Breast epithelium (tissue), 4 donors: ENCODE measurements at places on chromosomes 3 and 15. TPM values are rescaled to one million over a fixed set of nuclear protein-coding genes. Genes with fewer than 3 reads are reported as not detected.

DNA sequence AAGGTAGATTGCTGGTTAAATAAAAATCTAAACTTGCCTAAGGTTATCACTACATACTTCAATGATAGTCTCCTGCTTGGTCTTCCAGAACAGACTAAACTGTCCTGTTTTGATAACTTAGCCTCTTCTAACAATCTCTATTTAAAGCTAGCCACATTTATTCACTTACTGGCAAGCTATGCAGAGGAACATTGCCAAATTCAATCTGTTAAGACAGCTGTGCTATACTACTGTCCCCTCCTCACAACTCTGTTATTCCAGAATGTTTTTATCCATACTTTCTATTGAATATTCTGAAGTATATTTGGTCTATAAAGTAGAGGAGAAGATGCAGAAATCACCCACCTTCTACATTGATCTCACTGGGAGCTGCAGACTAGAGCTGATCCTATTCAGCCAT is 594.0 kb upstream of the CCDC54 start:
- no peak for DNase-seq

DNA sequence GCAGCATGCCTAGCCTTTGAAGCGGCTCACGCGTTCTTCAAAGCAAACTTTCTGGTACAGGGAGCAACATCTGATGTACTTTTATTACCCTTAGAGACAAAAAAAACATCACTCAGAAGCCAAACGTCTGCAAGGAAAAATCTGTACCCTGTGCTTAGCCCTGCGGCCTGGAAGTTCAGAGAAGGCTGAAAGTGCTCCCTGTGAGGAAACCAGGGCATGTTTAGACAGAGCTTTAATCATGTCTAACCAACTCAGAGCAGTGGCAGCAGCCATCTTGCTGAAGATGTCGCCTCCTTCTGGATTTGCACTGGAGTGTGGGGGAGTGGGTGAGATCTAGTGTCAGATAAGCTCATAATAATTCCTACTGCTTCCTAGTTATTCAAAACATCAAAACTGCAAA is 170.4 kb downstream of the P3H2 start:
- no peak for DNase-seq

DNA sequence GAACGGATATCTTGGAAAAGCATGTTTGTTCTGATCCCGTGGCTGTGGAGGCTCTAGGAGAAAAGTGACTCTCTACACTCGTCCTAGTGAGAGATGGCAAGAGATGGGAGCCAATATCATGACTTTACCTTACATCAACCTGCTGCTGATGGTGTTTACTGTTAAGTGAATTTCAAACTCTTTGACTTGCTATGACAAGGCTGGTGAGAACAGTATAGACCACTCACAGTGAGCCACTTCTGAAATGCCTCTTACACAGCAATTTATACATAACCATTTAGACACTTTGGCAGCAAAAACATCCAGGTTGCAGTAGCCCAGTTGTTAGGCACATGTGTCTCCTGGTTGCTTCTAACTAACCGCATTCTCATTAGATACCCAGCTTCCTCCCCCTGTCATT is 43.3 kb downstream of the IL5RA start:
- no peak for DNase-seq

DNA sequence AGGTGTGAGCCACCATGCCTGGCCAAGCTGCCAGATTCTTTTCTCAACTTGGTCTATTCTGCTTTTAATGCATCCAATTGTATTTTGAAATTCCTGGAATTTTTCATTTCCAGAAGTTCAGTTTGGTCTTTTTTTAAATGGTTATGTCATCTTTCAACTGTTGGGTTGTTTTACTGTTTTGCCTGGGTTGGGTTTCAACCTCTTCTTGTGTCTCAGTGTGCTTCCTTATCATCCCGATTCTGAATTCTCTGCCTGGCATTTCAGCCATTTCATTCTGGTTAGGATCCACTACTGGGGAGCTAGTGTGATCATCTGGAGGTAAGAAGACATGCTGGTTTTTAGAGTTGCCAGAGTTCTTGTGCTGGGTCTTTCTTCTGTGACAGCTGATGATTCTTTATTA is 61.5 kb downstream of the LRRC49 start:
- DNase-seq, result no peak

DNA sequence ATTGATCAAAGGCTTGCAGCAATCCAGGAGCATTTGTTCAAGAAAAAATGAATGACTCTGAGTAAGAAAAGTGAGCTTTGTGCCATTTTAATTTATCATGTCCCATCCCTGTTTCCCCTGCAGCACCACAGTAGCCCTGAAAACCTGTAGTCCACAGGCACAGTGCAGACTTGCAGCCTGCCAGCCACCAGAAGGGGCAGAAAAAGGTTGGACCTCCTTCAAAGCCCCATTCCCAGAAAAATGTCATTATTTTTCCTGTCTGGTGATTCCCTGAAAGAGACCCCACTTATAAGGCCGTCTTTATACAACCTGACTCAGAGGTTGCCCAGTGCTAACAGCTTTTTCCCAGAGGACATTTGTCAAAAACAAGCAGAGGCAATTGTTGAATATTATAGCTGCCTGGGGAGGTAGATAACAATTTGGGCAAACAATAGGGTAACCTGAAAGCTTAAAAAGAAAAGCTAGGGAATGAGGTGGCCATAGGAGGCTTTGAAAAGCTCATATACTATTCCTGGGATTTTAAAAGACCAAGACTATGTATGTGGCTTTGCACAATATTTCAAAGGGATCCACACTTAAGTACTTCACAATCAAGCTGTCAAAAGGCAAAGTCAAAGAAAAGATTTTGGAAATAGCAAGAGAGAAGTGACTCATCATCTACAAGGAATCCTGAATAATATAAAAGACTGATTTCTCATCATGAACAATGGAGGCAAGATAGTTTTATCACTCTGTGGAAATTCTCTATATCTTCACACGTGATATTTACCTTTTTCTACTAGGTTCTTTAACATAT is 136.8 kb upstream of the PLXNA1 start:
- no peak for DNase-seq

DNA sequence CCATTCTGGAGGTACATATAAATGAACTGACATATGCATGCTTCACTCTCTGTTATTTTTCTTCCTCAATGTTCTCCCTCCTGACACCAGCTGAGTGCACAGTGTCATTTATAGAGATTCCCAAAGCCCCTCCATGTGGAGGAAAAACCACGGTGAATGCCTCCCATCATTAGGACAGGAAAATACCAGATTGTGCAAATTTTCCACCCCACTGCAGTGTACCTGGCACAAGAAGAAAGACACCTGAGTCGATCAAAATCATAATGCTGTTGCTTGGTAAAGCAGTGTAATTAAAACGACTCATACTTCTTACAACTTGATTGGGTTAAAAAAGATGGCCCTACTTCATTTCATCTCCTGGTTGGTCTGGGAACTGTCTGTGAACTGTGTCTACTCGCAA is 290.6 kb downstream of the IL5RA start:
- no peak for DNase-seq

DNA sequence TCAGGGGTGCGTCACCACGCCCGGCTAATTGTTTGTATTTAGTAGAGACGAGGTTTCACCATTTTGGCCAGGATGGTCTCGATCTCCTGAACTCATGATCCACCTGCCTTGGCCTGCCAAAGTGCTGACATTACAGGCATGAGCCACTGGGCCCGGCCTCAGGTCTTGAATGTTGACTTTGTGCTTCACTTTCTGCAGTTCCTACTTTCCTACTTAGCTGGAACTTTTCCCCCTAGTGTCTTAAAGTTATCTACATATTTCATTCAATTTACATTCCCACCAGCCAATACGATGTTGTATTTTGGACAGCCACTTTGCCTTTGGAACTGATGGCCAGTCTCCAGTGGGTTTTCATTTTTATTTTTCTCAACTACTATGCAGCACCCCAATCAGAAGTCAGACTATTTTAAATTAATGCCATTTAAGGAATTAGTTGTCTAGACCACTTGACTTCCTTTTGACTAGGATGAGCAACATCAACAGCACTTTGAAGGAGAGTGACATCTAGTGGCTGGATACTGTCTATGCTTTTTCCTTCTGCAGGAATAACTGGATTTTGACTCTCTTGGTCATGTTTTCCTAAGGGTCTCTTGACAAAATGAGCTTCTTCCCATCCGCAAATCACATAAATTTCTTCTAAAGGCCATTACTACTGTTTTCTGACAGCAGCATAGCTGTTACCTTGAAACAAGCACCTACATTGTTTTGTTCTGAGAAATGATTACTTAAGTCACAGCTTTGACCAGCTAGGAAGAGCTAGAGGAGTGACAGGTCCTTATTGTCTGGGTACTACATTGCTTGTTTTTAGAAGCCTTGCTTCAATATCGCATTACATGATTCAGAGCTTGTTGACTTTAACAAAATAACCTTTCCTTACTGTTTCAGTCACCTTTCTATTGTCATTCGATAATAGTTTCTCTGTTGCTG is 140.2 kb downstream of the ITPR1 start:
- no peak for DNase-seq

The SMCO1 gene
- total RNA-seq, result not detected

The NXPE3 gene
- total RNA-seq, result 7.7 TPM

The PRR20G gene
- total RNA-seq, result not detected

The KLHDC8B gene
- total RNA-seq, result 46.2 TPM

The DUOX1 gene
- 7.2 TPM for total RNA-seq

The GP5 gene
- not detected for total RNA-seq
